ENCODE measurements at places on chromosomes 2 and 18.

GRCh38 chr2:214035921-214036320 is 374.9 kb upstream of the VWC2L start:
- DNase-seq: no peak

DNA sequence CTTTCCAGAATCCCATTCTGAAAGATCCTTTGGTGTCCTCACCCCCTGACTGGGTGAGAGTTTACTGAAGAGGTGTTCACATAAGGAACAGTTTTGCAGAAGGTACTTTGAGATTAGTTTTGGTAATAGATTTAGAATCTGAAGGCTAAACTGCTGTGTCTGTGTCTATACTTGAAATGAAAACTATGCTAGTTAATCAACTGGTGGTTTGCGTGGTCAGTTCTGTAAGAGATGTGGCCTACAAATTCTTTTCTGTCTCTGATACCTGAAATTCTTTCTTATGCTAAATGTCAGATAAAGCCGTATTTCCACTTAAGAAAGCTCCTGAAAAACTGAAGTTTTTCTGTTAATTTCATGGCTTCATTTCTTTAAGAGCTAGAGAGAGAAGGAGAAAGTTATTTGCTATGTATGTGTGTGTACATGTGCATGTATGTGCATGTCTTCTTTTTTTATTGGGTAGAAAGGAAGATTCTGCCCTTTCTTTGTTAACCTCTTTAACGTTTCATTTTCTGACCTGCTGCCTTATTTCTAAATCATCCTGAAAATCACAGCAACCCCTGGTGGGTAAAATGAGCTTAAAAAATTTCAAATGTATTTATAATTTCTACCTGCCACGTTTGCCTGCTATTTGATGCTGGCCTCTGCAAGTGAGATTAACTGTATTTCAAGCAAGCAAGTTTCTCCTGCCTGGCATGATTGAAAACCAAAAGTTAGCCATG is 552.0 kb upstream of the NRP2 start:
- DNase-seq: no peak

GRCh38 chr2:112712903-112713584 is 7.8 kb upstream of the NT5DC4 start:
- no peak for DNase-seq

DNA sequence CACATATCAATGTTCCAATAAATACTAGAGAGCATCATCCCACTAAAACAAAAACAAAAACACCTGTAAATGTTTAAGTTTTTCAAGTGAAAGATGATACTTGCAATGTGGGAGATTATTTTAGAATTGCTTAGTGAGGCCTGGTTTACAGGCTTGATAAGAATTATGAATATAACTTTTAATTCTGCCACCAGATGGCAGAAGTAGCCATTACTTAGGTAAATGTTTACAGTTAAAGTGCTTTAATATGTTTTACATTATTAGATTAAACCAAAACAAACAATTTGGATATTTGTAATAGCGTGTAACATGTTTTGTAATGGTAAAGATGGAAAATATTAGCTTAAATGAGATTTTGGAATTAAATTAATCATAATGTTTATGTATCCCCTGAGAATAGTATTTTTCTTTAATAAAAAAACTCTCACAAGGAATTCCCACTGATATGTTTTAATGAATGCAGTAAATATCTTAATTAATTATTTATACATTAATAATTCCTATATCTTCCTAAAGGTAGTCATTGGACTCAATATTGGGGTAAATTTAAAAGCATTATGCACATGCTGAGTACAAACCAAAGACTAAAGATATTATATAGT is 522.0 kb downstream of the SPAG16 start:
- DNase-seq: no peak

DNA sequence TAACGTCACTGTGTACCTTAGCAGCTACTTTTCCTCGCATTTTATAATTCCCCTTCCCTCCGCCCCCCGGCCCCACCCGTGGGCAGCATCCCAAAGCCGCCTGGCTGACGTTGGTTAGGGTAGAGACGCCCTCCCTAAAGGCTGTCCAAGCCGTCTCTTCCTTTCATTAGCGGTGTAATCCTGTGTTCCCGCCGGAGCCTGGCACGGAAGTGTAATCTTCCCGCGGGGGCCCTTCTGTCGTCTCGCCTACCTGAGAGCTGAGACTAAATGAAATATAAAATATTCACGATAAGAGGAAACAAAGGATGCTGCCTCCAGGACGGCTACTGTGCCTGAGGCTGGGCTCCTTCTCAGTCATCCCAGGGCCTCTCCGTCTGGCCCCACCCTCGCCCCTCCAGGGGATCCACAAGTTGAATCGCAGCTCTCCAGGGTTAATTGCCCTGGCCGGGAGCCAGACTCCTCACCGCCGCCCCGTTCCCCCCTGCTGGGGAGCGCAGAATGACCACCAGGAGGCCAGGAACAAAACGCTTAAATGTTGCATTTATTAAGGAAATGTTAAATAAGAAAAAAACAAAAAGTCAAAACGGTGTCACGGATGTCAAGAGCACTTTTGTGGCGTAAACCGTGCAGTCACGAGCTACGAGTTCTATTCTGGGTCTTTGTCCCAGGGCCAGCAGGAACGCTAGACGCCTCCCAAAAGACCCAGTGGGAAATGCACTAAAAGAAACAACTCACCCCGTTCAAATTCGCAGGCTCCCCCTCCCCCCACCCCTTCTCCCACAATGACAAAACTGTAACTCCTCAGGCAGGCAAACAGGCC is 1.5 kb downstream of the RPRM start:
- DNase-seq: no peak

GRCh38 chr2:18845854-18846445 is 256.6 kb upstream of the NT5C1B start:
- no peak for DNase-seq

GRCh38 chr18:6203791-6204190 is 210.9 kb downstream of the L3MBTL4 start:
- DNase-seq: no peak

DNA sequence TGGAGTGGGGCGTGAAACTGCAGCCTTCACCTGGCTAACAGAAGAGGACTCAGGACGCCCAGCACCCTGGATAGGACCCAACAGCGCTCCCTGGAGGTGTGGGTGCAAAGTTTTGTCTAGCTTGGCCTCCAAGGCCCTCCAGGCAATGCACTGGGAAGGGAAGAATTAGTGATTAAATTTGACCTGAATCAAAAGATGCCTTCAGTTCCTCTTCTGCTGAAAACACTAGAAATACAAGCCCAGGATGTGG is 779 bp upstream of the TRIB2 start:
- DNase-seq: peak; percentile 41

DNA sequence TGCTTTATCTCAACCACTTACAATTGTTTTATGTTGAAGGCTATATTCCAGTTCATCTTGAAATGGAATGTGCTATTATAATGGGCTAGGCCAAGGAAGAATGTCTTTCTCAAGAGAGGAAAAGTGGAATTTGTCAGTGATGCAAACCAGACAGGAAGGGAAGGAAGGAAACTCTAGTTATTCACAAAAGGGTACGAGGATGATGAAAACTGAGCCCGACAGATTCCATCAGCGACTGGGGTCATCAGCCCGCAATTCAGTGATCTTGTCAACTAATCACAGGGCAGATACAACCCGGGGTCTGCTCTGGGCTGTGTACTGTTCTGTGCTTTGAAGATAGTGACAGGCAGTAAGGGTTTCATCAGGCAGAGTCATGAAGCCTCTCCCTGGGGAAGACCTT is 23.4 kb upstream of the LYPD6 start:
- no peak for DNase-seq

GRCh38 chr2:105808423-105809096 is 63.8 kb downstream of the NCK2 start:
- no peak for DNase-seq

- DNase-seq: no peak
Measured at GRCh38 chr2:170163411-170164065, 14.4 kb upstream of the MYO3B start.

GRCh38 chr2:108868911-108869310 is 82.3 kb downstream of the CCDC138 start:
- no peak for DNase-seq

GRCh38 chr18:711310-711656 is 1.1 kb downstream of the ENOSF1 start:
- DNase-seq: peak; percentile 14

DNA sequence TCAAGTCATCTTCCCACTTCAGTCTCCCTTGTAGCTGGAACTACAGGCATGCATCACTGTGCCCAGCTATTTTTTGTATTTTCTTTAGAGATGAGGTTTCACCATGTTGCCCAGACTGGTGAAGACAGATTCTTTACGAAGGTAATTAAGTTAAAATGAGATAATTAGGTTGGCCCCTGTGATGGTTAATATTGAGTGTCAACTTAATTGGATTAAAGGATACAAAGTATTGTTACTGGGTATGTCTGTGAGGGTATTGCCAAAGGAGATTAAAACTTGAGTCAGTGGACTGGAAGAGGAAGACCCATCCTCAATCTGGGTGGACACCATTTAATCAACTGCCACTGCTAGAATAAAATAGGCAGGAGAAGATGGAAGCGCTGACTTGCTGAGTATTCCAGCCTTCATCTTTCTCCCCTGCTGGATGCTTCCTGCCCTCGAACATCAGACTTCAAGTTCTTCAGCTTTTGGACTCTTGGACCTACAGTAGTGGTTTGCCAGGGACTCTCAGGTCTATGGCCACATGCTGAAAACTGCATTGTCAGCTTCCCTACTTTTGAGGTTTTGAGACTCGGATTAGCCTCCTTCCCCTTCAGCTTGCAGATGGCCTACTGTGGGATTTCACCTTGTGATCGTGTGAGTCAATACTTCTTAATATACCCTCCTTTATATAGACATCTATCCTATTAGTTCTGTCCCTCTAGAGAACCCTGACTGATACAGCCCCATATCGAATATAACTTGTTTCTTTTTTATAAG is 269.1 kb downstream of the TMX3 start:
- DNase-seq: no peak

GRCh38 chr2:234730066-234730640 is 221.7 kb upstream of the SH3BP4 start:
- no peak for DNase-seq

DNA sequence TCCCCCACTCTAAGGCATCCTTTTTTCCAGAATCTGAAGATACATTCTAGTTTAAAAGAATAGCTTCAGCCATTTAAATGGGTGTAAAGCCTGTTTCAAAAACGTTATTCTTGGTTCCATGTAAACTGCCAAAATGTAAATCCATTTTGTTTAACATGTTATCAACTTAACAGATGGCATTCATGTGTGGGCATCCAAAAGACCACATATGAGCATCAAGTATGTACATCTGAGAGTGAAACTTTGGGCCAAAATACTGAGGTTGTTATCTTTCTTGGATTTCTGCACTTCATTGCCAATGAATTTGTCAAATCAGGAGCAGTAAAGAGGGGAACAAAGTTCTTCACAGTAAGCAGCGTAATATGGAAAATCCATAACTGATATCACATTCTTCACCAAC is 395.4 kb downstream of the ZNF804A start:
- DNase-seq: no peak

DNA sequence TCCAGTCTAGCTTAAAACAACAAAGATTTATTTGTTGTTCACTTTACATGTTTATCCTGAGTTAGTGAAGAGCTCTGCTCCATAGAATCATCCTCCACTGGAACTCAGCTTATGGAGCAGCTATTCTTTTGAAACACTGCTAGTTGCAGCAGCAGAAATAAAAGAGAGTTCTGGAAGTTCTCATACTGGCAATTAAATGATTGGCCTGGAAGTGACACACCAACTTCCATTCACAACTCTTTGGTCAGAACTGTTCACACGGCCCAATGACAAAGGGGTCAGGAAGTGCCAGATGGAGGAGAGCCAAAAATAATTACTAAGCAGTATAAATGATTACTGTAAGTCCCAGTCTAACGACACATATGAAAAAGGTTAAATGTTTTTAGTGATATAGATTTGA is 39.1 kb downstream of the FBXO11 start:
- peak; percentile 59 for DNase-seq

DNA sequence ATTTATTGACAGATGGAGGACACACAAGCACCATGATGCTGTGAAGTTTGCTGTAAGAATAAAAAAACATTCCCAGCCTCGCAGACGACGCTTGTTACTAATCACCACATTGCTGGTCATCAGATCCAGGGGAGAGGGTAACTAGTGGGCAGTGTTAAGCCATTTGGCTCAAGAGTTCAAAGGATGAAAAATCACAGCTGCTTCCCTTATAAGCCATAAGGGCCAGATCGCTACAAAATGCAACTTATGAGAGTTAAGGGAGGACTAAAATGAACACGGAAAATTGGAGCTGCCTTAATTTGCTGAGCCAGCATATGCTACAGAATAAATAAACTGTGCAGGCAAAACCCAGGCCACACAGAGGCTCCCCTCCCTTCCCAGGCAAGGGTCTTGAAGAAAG is 522.6 kb downstream of the TDRD15 start:
- no peak for DNase-seq

DNA sequence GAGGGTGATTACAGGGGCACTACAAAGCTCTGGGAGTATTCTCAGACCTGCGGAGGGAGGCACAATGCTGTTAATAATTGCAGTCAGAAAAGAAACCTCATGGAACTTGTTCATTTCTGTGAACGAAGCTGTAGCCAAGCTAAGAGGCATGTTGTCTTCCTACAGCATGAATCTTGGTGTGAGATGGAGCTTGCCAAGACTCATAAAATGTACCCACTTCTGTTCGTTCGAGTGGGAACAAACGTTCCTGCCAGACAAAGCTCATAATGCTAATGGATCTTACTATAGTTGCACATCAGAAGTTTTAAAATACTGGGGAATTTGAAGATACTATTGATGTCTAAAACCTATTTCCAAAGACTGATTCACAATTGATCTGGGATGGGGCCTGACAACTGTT is 489.1 kb downstream of the ZEB2 start:
- DNase-seq: no peak

DNA sequence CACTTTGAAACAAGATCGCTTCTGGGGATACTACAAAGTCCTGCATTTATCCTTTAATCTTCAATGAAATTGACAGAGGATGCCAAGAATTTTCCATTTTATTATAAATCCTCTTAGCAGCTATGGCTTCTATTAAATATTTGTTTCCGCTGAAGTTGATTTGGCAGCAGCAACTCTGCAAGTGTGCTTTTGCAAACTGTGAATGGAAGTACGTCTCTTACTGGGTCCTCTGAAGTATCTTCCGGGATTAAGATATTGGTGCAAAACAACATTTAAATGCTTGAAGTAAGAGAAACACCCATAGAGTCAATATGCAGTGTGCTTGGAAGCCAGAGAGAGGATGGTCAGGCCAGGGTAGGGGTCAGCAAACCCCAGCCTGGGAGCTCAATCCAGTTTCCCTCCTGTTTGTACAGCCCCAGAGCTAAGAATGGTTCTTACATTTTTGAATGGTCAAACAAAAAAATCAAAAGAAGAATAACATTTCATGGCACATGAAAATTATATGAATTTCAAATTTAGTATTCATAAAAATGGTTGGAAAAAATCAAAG is 13.6 kb downstream of the CCDC68 start:
- no peak for DNase-seq
